ENCODE measurements at places on chromosomes 6 and 20.
A peak's percentile ranks its signal among the peaks of the same experiment; 100 is the strongest.

GRCh38 chr6:11350294-11350693, 117.8 kb upstream of the NEDD9 start:
- no peak for DNase-seq

DNA sequence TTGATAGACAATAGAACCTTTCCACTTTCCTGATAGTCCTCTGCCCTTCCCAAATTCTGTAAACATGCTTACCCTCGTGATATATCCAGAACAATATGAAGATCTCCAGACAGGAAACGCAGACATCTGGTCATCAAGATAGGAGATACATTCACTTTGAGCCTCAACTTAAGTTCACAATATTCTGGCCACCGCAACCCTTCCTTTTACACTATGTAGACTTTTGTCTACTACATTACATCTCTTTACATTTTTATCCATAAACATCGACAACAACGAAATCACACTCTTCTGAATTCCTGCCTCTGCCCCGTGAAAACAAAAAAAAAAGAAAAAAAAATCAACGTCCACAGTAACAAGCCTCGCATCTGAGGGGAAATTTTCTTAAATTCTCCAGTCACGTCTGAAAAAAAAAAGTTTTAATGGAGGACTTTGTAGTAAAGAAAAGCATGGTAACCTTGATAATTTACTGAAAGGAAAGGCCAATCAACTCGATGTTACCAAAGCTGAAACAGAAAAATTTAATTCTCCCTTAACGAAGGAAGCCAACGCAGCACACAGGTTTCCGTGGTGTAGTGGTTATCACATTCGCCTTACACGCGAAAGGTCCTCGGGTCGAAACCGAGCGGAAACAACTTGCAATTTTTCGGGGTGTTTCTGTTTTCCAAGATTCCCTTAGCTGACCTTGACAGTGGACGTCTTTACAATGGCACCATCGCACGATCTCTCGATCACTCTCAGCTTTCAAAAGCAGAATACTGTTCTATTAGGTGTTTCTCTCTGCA, 21.8 kb downstream of the POM121L2 start:
- peak; percentile 75 for DNase-seq

GRCh38 chr20:38201356-38201755, 36.3 kb upstream of the TGM2 start:
- DNase-seq = peak; percentile 90

GRCh38 chr6:109241199-109241598, 141.1 kb downstream of the CD164 start:
- peak; percentile 48 for DNase-seq

- no peak for DNase-seq
Observed at GRCh38 chr6:141969201-141969600, 163.5 kb upstream of the GJE1 start.

DNA sequence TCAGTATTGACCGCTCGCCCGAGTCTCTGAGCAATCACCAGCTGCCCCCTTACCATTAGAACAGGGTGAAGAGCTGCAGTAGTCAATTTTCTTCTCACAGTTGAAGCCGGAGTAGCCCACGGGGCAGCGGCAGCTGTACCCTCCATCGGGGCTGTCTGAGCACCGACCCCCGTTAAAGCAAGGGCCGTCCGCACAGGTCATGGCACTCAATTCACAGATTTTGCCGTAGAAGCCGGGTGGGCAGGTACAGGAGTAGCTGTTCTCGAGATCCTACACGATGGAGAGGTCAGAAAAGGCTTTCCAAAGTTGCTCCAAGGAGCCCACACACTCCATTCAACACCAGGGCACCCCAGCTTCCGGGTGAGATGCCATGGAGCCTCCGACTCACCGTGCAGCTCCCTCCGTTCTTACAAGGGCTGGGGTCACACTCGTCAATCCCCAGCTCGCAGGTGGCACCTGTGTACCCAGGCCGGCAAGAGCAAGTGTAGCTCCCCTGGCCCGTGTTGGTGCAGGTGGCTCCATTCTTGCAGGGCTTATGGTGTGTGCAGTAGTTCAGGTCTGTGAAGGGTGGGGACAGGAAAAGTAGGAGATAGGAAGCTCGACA, 5.9 kb downstream of the DLL1 start:
- DNase-seq = no peak

- DNase-seq = no peak
Observed at GRCh38 chr20:23009636-23010035, 25.5 kb upstream of the SSTR4 start.

GRCh38 chr6:20444786-20445271, 43.1 kb downstream of the E2F3 start:
- DNase-seq = peak; percentile 27

DNA sequence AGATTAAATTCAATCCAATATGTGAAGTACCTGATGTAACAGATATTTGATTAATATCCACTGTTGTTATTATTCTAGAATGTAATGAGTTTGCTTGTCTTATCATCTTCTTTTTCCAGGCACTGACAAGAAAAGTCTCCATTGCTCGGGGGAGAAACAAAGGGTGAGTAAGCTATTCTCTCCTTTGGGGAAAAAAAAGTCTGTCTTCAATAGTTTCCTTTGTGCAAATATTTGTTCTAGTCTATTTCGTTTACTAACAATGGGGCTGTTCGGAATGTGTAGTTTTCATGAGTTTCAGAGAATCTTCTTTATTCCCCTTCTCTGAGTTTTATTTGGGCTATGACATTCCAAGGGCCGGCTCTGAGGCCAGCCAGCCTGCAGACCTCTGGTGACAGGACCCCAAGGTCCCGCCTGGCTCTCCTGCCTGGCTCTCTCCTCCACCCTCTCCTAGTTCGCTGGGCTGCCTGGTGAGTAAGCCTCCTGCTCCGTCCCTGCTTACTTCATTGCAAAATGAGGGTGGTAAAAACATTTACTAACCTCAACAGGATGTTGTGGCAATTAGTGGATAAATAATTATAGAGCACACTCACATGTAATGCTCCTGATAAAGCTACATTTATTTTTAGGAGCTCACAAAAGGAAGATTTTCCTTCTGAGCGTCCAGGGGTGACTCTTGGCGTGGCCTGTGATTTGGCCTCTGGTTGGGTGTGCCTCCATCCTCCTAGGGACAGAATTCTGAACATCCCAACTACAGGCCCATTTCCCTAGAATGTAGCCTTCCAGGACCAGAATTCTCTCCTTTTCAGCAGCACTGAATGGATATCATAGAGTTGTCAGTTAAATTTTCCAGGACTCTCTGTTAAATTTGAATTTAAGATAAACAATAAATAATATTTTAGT, 43.1 kb upstream of the SNX9 start:
- DNase-seq = peak; percentile 27

- DNase-seq = no peak
Observed at GRCh38 chr20:21661488-21662055, 43.9 kb upstream of the PAX1 start.

GRCh38 chr6:108801366-108801765, 46.9 kb upstream of the ARMC2 start:
- no peak for DNase-seq

- peak; percentile 17 for DNase-seq
Observed at GRCh38 chr6:14638906-14639761, 521.6 kb downstream of the CD83 start.

- no peak for DNase-seq
Observed at GRCh38 chr6:14511061-14511586, 393.6 kb downstream of the CD83 start.

DNA sequence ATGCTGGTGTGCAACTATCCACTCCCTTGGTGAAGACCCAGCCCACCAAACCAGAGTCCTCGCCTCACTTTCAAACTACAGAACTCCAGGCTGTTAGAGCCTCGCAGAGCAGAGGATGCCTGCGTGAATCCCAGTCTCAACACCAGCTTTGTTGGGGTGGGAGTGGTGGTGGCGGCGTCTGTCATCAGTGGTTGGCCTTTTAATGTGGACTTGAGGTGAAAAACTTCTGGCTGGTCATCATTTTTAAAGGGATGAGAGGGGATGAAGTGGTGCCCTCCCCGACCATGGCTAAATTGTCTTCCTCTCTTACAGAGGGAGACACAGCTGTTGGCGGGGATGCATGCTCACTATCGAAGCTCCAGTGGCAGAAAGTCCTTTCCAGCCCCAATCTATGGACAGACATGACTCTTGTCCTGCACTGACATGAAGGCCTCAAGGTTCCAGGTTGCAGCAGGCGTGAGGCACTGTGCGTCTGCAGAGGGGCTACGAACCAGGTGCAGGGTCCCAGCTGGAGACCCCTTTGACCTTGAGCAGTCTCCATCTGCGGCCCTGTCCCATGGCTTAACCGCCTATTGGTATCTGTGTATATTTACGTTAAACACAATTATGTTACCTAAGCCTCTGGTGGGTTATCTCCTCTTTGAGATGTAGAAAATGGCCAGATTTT, 54.9 kb downstream of the EZR start:
- no peak for DNase-seq

Measured in EL (cell line).